ENCODE measurements at places on chromosomes 11 and 22. TPM values are rescaled to one million over a fixed set of nuclear protein-coding genes. Genes with fewer than 3 reads are reported as not detected.

Gene PARVG
- total RNA-seq, result not detected

Gene ANKK1
- total RNA-seq, result 1.3 TPM

Gene BEST1
- total RNA-seq, result 3.2 TPM

Gene CRYBB1
- not detected for total RNA-seq

Gene LGR4
- total RNA-seq, result 14.8 TPM

Gene POU2AF3
- not detected for total RNA-seq

Gene AMOTL1
- 76.6 TPM for total RNA-seq

Gene ATL3
- total RNA-seq, result 74.0 TPM

- no peaks in the 10 kb centered on the region for H3K27me3 ChIP-seq
- no peak overlapping the region for H3K27ac ChIP-seq
- DNase-seq, result no peak
- no peaks in the 10 kb centered on the region for H3K36me3 ChIP-seq
- H3K4me1 ChIP-seq, result no peaks in the 10 kb centered on the region
These were observed 12.7 kb downstream of the DCHS1 start for GRCh38 chr11:6642957-6643356.

GRCh38 chr22:28141614-28142013 lies 222.6 kb upstream of the PITPNB start:
- H3K27ac ChIP-seq, result no peak overlapping the region
- H3K36me3 ChIP-seq, result no peaks in the 10 kb centered on the region
- H3K4me3 ChIP-seq, result no peak overlapping the region
- peaks cover 14% of the 10 kb centered on the region for H3K4me1 ChIP-seq

DNA sequence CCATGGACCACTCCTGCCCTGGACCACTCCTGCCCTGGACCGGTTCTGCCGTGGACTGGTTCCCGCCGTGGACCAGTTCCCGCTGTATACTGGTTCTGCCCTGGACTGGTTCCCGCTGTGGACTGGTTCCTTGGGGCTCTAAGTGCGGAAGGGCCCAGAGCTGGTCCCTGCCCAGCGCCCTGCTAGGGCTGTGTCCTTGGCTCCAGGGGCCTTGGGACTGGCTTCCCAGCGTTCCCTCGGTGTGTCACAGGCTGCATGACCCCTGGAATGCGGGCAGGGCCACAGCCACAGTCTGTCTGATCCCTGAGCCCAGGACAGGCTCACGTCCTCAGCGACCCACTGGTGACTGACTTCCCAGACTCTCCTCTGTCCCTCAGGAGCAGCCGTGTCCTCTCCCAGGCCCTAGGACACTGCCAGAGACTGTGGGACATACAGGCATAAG lies 412.2 kb downstream of the TBC1D22A start:
- peaks cover 15% of the 10 kb centered on the region for H3K36me3 ChIP-seq
- H3K4me3 ChIP-seq, result no peak overlapping the region
- H3K4me1 ChIP-seq, result no peaks in the 10 kb centered on the region
- H3K27ac ChIP-seq, result no peak overlapping the region

- H3K4me3 ChIP-seq, result no peak overlapping the region
- no peak overlapping the region for H3K27ac ChIP-seq
- peaks cover 31% of the 10 kb centered on the region for H3K36me3 ChIP-seq
These were observed 65.1 kb downstream of the PRMT3 start for GRCh38 chr11:20452585-20452984.

- H3K4me1 ChIP-seq, result no peaks in the 10 kb centered on the region
- H3K27ac ChIP-seq, result no peak overlapping the region
- DNase-seq, result no peak
- no peaks in the 10 kb centered on the region for H3K27me3 ChIP-seq
- peaks cover 33% of the 10 kb centered on the region for H3K36me3 ChIP-seq
These were observed 7.9 kb downstream of the SIDT2 start for GRCh38 chr11:117186431-117186761.

- no peak overlapping the region for H3K4me3 ChIP-seq
- no peaks in the 10 kb centered on the region for H3K27me3 ChIP-seq
- H3K36me3 ChIP-seq, result no peaks in the 10 kb centered on the region
- H3K27ac ChIP-seq, result no peak overlapping the region
These were observed 73.0 kb downstream of the TENM4 start for GRCh38 chr11:79367844-79368243.

DNA sequence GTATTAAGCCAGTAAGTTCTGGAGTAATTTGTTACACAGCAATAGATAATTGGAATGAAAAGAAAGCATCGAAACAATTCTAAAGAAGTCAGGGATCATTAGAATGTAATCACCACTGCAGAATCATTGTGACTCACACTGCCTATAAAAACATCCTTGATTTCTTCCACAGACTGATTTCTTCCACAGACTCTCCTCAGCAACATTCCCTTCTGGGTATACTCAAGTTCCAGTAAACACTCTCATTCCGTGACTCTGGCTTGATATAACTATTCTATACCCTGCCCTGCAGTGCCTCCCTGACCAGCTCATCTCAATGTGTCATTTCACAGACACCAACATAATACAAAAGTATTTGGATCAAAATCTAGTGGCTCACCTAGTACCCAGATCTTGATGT lies 120.5 kb downstream of the BBOX1 start:
- H3K4me3 ChIP-seq, result no peak overlapping the region
- DNase-seq, result no peak
- no peak overlapping the region for H3K27ac ChIP-seq
- no peaks in the 10 kb centered on the region for H3K36me3 ChIP-seq
- peaks cover 11% of the 10 kb centered on the region for H3K4me1 ChIP-seq

DNA sequence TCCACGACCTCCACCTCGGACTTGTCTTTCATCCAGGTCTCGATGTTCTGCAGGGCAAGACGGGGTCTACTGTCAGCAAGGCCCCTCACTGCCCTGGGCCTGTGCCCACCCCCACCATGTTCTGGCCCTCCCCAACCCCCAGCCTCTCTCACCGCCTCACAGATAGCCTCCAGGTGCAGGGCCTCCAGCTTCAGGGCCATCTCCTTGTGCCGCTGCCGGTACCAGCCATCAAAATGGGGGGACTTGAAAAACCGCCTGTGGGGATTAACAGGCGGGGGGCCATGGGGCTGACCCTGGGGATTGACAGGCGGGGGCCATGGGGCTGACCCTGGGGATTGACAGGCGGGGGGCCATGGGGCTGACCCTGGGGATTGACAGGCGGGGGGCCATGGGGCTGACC lies 4.9 kb upstream of the PLXNB2 start:
- no peaks in the 10 kb centered on the region for H3K27me3 ChIP-seq
- no peaks in the 10 kb centered on the region for H3K36me3 ChIP-seq
- DNase-seq, result no peak
- no peak overlapping the region for H3K27ac ChIP-seq
- H3K4me3 ChIP-seq, result no peak overlapping the region

GRCh38 chr11:19770277-19770676 lies 57.6 kb downstream of the NAV2 start:
- peaks cover 9% of the 10 kb centered on the region for H3K4me1 ChIP-seq
- H3K27ac ChIP-seq, result peak overlapping the region; percentile 77
- H3K27me3 ChIP-seq, result no peaks in the 10 kb centered on the region
- H3K36me3 ChIP-seq, result no peaks in the 10 kb centered on the region
- DNase-seq, result no peak

DNA sequence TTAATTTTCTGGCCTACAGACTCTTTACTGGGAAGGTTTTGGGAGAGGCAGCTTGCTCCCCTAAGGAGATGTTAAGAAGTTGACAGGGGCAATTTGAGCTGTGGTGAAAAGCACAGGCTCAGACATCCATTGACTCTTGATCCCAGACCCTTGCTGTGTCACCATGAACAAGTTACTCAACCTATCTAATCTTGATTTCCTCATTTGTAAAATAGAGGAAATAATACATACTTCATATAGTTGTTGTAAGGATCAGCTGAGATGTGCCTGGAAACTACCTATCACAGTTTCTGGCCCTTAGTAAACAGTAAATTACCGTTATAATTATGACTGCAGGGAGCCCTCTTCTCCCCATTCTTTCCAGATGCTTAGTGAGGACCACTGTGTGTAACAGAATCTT lies 16.6 kb upstream of the SCGB1D4 start:
- no peak overlapping the region for H3K27ac ChIP-seq
- H3K36me3 ChIP-seq, result no peaks in the 10 kb centered on the region
- no peaks in the 10 kb centered on the region for H3K4me1 ChIP-seq
- no peak for DNase-seq
